ENCODE measurements at places on chromosomes 2 and 18.

DNA sequence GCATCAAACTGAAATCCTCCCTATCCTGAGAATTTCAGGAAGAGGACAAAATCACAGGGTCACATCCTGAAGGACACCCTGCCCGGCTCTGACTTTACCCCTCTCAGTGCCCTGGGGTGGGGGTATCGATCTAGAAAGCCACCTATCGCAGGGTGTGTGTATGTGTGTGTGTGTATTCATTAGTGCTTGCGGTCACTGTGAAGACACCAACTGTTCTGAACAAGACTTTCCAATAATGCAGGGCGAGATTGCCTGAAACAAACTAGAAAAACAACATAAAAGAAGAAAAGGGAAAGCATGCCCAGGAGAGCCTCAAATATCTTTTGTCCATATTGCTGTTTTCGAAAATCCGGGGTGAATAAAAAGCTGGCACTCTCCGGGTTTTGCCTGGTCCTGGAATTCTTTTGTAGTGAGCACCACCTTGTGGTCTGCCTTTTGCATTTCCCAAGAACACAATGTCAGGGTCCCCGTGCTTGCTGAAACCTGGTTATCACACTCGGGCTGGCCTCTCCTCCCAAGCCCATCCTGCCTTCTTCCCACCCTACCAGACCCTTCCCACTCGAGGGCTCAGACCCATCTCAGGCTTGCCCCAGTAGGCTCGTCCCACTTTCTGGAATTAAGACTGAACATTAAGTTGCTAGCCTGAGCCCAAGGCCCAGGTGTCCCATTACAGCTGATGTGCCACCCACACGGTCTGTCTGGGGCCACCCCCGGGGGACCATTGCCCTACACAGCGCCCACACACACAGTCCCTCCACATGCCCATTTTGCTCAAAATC, 25.0 kb upstream of the COPS8 start:
- peak; percentile 36 for DNase-seq

GRCh38 chr18:46478796-46479195, 178.2 kb downstream of the LOXHD1 start:
- no peak for DNase-seq

DNA sequence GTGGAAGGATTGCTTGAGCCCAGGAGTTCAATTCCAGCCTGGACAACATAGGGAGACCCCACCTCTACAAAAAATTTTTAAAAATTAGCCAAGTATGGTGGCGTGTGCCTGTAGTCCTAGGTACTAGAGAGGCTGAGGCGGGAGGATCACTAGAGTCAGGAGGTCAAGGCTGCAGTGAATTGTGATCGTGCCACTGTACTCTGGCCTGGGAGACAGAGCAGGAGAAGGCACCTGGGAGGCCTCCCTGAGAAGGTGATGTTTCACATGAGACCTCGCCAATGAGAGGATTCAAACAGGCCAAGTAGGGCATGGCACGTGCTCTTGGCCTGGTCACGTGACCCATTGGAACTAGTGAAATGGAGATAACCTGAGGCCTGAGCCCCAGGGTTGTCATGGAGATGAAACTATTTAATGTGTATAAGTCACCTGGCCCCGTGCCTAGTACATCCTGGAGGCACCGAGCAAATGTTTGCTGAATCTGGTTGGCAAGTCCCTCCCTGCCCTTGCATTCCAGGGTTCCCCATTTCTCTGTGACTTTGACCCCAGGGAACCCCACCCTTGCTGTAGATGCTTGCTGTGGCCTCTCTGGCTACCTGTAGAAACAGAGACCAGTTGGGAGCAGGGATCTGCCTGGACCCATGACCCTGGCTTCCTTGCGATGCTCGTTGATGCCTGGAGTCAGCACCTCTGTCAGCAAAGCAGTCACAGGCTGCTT, 26.1 kb upstream of the ROCK2 start:
- DNase-seq, result no peak

DNA sequence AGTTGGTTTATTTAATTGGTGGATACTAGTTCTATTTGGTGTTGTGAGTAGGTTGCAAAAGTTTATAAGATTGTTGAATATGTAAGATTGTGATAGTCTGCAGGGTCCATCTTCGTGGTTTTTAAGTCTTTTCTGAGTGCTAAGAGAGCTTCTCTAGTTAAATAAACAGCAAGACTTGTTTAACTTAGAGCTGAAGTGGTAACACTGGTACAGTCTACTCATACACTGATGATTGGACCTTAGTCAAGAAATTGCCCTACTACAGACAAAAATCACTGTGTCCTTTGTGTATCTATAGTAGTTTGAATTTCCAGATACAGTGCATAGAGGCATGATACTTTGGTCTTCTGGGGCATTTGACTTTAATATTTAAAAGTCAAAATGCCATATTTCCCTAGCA, 94.6 kb downstream of the PHLPP1 start:
- no peak for DNase-seq

DNA sequence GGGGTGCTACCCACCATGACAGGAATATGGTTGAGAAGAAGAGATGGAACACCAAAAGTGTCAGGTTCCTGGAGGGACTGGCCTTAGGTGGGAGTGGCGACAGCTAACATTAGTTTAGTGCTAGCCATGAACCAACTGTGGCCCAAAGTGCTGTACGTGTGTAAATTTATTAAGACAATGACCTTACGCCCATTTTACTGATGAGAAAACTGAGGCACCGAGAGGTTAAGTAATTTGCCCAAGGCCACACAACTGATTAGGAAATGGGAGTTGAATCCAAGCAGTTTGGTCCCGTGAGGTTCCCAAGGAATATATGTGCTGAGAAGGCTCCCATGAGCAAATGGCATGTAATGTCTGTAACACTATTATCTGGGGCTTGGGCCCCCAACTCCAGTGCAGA, 109.5 kb upstream of the SLC1A4 start:
- no peak for DNase-seq

GRCh38 chr2:166257859-166258258, 117.9 kb downstream of the SCN9A start:
- no peak for DNase-seq

- peak; percentile 64 for DNase-seq
Observed at GRCh38 chr18:61551586-61551985, 218.4 kb downstream of the CDH20 start.

GRCh38 chr2:67255933-67256615, 141.1 kb upstream of the ETAA1 start:
- DNase-seq, result no peak

GRCh38 chr2:202096736-202097135, 23.7 kb downstream of the KIAA2012 start:
- no peak for DNase-seq

DNA sequence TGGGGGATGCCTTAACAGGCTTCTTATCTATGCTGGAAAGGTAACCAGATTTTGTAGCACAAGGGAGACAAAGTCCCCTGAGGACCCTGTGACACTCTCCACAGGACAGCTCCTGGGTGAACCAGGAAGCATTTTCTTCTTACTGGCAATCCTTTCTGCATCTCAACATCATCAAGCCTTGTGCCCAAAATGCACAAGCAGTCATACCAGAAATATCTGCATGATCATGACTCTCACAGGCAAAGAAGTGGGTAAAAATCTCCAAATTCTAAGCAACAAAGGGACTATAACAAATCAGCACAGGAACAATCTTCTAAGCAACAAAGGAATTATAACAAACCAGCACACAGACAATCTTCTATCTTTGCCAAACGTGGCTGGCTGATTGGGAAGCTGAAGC, 99.1 kb upstream of the CD226 start:
- no peak for DNase-seq

GRCh38 chr2:211061612-211062296, 505.4 kb downstream of the CPS1 start:
- DNase-seq, result no peak

DNA sequence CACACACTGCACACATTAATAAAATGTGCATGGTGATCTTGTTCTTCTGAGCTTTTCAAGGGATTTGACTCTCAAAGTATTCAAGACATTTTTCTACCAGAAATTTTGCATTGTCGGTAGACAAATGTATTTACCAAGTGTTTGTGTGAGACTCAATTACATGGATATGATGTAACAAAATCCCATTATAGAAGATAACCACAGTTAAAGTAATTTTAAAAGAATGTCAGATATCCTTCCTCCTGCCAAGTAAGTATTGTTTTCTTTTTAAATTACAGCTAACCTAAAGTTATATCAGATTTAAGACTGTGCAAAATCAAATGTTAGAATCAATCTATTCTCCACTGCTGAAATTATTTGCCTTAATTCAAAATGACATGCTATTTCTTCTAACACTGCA, 1344.5 kb upstream of the CHAC2 start:
- DNase-seq, result no peak

- DNase-seq, result no peak
Observed at GRCh38 chr2:185441486-185442005, 297.1 kb upstream of the FSIP2 start.

GRCh38 chr2:198191651-198192050, 387.3 kb downstream of the PLCL1 start:
- DNase-seq, result no peak

GRCh38 chr2:224405841-224406370, 4.0 kb upstream of the FAM124B start:
- no peak for DNase-seq

DNA sequence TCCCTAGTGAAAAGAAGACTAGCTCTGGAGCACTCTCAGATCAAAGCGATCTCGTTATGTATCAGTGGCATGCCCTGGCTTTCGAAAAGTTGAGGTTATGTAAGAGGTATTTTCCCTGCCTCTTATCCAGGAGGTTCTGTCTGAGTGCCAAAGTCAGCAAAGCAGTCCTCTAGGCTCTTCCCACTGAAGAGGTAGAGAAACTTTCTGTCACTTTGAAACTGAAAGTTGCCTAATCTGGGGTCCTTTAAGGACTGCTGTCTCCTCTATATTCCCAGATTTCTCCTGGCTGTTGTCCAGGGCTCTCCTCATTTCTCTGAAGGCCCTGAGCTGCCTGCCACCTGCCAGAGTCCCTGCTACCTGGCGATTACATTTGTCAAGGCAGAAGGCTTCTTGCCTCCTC, 96.3 kb downstream of the B3GNT2 start:
- no peak for DNase-seq

DNA sequence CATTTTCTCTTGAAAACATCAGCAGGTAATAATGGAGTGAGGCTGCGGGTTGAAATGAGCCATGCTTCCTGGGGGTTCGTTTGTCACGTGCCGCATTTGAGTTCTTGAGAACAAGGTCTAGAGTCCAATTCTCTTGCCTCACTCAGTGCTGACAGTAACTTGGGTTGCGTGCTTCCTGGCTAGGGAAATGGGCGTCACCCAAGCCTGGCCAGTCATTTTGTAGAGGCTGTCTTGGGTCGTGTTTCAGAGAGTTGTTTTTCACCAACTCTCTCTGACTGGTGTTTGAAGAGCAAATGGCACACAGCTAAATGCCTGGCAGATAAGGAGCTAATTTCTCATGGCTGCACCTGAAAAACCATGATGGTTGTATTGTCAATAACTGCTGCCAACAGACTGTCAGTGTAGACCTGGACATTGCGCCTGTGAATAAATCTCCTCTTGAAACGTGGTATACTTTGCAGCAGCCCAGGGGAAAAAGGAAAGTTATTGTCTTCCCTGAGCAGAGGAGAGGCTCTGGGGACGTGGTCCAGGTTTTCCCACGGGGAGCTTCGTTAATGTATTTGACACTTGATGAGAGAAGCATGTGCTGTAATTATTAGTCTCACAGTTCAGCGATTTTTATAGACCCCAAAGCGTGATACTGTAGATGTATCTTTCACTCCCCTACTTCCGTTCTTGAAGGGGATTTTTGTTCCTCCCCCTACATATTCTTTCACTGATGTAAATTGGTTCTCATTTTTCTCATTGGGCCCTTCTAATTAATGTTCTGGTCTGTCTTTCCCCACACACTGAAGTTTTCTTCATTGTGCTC, 196.0 kb downstream of the FHOD3 start:
- no peak for DNase-seq
